Stimulated activated CD8-positive, alpha-beta memory T cell treated with anti-CD3 and anti-CD28 coated beads, Interleukin-15, amount 100 ng/mL, for 4 hours (primary cell): ENCODE measurements at places on chromosomes 1 and 21.

- DNase-seq: no peak
Observed at GRCh38 chr1:40017951-40018575, 22.5 kb upstream of the CAP1 start.

GRCh38 chr1:109047339-109047738 is 5.4 kb upstream of the WDR47 start:
- no peak for DNase-seq

DNA sequence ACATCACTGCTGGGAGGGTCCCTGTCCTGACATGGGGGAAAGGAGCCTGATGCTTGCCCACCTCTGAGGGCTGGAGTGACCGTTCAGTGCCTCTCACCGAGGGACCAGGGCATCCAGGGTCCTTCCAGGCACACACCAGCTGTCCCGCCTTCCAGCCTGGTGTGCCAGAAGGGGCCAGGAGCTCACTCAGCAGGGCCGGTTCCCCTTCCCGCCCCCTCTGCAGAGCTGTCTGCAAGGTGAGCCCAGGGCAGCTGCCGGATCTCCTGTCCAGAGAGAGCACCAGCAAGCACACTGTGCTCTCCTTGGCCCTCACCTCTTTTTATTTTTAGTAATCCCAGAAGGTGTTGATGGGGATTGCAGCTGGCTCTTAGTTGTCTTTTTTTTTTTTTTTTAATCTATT is 16.9 kb downstream of the H6PD start:
- DNase-seq: no peak

GRCh38 chr1:109491372-109491771 is 2.5 kb upstream of the CYB561D1 start:
- DNase-seq: no peak

DNA sequence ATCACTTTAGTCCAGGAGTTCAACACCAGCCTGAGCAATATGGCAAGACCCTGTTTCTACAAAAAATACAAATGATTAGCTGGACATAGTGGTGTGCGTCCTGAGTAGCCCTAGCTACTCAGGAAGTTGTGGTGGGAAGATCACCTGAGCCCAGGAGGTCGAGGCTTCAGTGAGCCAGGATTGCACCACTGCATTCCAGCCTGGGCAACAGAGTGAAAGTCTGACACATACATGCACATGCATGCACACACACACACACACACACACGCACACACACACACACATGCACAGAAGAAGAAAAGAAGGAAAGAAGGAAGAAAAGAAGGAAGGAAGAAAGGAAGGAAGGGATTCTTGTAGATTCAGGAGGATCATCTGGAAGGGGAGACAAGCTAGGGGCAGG is 104.4 kb upstream of the USP25 start:
- DNase-seq: no peak

GRCh38 chr1:219985169-219985568 is 56.8 kb upstream of the SLC30A10 start:
- DNase-seq: no peak

GRCh38 chr1:41846625-41847405 is 71.9 kb downstream of the HIVEP3 start:
- no peak for DNase-seq

- DNase-seq: no peak
Observed at GRCh38 chr1:30046751-30047150, 676.6 kb downstream of the MATN1 start.

- no peak for DNase-seq
Observed at GRCh38 chr1:165117482-165117881, 239.0 kb downstream of the LMX1A start.
